ENCODE measurements at places on chromosomes 7 and 10.

GRCh38 chr10:28878236-28878970 lies 201.1 kb downstream of the BAMBI start:
- DNase-seq, result no peak

DNA sequence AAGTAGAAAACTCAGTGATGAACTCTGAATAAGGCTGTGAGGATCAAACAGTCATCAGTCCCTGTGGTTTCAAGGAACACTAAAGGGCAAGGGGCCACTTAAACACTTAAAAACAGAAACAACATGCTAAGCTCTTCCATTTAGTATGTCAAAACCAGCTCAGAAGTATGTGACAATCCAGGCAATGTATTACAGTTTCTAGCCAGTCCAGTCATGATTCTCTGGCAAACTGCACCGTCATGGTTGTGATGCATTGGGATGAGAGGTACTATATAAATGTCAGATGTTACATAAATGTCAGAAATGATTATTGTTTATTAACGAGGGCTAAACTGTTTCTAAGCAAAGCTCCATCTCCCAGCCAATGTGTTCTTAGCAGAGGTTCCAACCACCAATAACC lies 4.7 kb upstream of the CREB5 start:
- DNase-seq, result no peak

- DNase-seq, result no peak
These were observed 44.9 kb downstream of the BAMBI start for GRCh38 chr10:28722065-28722803.

GRCh38 chr10:131187274-131187673 lies 124.2 kb downstream of the TCERG1L start:
- DNase-seq, result no peak

DNA sequence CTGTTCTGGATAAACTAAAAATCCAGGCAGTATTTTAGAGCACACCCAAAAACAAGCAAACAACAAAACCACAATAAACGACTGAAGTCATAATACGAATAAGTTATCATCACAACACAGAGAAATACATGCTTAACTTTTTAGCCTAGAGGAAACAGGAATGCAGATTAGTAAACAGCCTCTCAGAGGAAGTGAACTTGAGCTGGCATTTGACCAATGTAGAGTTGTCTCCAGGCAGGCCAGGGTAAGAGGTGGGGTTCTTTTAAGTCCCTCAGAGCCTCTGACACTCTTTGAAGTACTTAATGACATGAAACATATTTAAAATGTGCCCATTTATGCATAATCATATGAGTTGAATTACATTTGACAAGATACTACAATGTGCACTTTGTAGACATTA lies 43.3 kb upstream of the PLXDC2 start:
- no peak for DNase-seq

- DNase-seq, result no peak
These were observed 46.4 kb upstream of the MKRN1 start for GRCh38 chr7:140525743-140526142.

DNA sequence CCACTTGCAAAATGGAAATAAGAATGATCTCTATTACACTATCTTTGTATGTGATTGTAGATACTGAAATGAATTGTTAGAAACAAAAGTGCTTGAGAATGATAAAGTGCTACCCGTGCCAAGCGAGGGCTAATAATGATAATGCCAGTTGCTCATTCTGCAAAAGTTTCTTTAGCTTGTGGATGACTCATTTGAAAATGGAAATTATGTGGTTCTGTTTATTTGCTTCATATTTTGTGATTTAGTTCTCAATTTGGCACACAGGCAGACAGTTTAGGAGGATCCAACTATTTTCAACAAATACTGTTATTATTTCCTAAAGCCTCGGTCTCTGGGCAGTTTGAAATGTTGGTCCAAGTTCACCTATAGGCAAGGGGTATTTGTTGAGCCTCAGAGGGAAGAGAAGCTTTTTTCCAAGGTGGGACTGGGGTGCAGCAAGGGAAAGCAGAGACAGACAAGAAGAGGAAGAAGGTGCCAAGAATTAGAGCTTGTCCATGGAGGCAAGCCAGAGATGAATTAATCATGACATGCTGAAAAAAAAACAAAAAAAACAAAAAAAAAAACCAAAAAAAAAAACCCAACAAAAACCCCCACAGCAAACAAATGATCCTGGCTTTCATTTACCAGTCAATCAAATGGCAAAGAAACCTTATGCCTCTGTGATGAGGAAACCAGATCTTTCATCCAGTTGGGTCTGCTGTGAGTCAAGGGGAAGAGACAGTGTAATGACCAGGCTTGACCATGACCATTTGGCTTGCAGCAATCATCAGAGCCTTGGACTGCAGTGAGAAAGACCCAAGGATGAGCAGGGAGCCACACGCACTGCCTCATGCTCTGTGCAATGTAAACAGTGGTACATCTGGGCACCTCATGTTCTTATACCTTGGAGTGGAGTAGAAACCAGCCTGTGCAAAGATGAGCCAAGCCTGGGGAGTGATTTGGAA lies 285.0 kb upstream of the HABP2 start:
- no peak for DNase-seq

DNA sequence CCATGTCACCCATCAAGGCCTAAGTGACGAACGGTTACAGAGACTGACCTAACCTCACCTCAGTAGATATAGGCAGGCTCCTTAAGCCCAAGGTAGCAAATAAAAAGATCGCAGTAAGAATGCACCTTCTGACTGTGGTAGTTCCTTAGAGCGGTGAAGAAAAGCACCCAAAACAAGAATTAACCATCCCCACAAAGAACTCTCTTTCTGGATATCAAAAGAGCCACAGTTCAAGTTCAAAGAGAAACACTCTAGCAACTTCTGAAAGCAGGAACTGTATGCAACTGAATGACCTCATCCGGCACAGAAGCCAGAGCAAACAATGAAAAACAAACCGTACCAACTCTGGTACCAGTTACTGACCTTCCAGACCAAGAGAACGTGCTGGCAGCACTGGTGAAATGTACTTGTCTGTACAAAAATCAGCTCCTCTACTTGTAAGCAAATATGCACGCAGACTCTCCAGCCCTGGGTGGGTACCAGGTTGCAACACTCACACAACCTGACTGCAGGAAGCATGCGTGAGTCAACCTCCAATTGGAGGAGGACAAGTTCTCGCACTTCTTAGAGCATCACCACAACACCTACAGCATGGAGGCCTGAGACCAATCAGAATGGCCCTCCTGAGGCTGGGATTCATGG lies 202.7 kb downstream of the FAM107B start:
- peak; percentile 58 for DNase-seq

DNA sequence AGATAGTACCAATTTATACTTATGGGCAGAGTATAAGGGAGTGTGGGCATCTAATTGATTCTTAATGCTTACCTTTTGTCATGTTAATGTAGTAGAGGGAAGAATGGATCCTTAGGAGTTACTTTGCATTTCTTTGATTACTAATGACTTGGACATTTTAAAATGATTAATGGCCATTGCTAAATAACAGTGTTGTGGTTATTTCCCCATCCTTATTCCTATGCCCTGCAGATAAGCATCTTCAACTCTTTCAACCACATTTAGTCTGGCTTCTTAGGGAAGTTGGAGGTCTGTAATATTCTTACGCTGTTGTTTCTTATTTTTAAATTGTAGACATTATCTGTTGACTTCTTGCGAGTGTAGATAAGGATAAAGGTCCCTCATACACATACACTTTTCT lies 37.2 kb downstream of the KAT6B start:
- no peak for DNase-seq

DNA sequence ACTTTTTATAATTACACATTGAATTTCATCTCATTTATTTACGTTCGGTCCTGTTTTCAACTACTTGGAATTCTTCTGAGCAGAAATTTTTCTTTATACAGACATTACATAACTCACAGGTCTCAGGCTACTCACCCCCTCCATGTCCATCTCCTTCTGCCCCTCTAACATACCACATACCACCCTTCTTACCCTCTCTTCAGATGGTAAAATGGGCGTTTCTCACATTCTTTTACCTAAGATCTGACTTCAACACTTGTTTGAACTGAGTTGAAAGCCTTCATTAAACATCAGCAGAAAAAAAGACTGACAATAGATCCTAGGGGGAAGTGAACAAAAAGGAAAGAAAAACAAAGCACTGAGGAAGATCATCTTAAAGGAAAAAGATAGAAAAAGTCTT lies 309.7 kb downstream of the CTNNA3 start:
- no peak for DNase-seq

DNA sequence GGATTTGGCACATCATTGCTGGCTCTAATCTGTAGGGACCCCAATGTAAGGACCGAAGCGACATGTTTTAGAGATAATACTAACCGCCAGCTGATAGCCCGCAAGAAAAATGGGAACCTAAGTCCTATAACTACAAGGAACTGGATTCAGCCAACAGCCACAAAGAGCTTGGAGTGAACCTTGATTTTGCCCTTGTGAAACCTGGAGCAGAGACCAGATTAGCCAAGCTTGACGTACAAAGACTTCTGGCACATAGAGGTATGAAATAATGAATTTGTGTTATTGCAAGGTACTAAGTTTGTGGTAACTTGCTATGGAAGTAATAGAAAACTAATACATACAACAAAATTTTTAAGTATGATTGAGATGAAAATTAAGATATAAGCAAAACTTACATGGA lies 246.9 kb downstream of the AGMO start:
- DNase-seq, result no peak

DNA sequence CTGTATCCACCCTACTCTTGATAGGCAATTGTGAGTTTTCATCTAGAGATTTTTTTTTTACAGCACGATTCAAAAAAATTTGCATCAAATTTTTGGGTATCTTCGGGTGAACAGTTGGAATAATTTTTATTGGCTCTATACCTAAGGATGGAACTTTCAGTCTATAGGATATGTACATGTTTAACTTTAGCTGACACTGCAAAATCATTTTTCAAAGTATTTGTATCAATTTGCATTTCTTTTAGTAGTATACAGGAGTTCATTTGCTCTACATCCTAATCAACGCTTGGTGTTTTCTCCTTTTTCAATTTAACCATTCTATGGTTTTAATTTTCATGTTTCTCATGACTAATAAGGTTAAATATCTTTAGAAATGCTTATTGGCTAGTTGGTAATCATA lies 11.7 kb downstream of the MGAM2 start:
- DNase-seq, result no peak

DNA sequence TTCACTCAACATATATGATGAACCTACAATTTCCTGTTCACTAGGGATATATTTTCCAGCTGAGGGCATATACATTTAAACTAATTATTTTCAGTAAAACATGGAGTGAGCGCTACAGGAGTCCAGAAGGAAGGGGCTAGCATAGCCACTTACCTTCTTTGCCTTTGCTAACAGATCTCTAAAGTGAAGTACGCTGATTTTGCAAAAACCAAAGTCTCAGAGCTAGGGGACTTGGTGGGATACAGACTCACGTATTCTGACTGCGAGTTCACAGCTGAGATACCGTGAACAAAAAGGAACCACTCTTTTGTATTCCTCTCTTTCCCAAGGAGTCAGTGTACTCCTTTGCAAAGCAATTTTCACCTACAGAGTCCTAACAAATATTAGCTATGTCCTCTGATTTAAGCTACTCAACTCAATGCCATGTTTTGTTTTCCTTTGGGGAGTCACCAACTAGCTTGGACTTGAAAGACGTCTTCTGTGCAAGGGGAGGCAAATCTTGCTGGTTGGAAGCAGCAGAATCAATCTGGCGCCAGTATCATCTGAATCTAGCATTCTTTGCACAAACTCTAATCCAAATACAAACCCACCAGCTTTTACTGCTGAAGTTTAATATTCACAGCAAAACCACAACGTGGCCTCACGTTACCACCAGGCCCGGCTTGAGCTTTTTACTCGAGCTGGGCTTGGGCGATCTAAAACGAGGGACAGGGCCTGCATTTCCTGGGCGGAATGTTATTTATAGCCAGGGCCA lies 657 bp downstream of the CDNF start:
- no peak for DNase-seq

- DNase-seq, result no peak
These were observed 27.7 kb downstream of the ANKRD26 start for GRCh38 chr10:27072436-27073114.

GRCh38 chr10:92699518-92700381 lies 10.0 kb downstream of the HHEX start:
- no peak for DNase-seq

Measured in GM13976 (cell line).